ENCODE measurements at places on chromosomes 7 and 10.
A peak's percentile ranks its signal among the peaks of the same experiment; 100 is the strongest.

DNA sequence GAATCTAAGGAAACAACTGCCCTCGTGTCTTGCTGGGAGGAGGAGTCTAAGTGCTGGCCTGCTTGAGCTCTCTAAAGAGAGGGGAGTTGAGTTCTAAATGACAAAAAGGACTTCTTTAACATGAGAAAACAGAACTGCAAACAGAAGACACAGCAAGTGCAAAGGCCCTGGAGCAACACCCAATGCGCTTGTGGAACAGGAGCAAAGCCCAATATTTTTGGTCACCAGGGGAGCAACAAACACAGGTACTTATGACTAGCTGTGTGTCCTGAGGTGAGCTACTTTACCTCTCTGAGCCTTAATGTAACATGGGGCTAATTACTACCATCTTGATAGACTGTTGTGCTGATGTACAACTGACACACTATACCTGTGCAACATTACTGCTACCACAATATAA is 634.3 kb downstream of the PARD3 start:
- no peak for DNase-seq

- DNase-seq = no peak
These were observed 35.2 kb downstream of the CAMK2B start for GRCh38 chr7:44290252-44290620.

DNA sequence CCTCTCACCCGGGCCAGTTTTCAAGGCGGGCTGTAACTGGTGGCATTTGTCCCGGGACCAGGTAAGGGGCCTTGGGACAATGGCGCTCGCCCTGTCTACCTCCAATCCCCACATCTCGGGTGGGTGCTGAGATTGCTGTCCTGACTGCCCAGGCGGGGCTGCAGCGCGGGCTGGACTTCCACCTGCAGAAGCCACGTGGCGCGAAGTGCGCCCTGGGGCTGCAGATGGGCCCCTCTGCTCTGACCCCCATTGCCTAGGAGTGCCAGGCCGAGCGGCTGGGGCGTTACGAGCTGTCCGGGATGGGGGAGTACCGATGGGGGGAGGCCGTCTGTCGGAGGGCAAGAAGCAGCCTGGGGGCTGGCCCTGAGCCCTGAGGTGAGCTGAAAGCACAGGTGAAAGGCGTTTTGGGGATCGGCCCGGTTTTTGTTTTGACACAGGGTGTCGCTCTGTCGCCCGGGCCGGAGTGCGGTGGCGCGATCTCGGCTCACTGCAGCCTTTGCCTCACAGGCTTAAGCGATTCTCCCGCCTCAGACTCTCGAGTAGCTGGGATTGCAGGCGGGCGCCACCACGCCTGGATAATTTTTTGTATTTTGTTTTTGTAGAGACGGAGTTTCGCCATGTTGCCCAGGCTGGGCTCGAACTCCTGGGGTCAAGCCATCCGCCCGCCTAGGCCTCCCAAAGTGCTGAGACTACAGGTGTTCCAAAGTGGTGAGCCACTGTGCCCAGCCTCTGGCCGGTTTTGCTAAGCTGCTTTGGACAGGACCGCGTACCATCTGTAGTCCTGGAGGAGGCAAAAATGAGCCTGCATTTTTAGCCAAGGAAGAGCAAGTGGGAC is at the start of gene SFXN2:
Gene SFXN2, plus strand, starts transcription at position 16 of the 835 bp plus-strand sequence. CDS start 12,001 bp downstream, outside the sequence.
- DNase-seq = no peak

GRCh38 chr10:77820349-77820748 is 106.2 kb downstream of the DLG5 start:
- DNase-seq = no peak

DNA sequence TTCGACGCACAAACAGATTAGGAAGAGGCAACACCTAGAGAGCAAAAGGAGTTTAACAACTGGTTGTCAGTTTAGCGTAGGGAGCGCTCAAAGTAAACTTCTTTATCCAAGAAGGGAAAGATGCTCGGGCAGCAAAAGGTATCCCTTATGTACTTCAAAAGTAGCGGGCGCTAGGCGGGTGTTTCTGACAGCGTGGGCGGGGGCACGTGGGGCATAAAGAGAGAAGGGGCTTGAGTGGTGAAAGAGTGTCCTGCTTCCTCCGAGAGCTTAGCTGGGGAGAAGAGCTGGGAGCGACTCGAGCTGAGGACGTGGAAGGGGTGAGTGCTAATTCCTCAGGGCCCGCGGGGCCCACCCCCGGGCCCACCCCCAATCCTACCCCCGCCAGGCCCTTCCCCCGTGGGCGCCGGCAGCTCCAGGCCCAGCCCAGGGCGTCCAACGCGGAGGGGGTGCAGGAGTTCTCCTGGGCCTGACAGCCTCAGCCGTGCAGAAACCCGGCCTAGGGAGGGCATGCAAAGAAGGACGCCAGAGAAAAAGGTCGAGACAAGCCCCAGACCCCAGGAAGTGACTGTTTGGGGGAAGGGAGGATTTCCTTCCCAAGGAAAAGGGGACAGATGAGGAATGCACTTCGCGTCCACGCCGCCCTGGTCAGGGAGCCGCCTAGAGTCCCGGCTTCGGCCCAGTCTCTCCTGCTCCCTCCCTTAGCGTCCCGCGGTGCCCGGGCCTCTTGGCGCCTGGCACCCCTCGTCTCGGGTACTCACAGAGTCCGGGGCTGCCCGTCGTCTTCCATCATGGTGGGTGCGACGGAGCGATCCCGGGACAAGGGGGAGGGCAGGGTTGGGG is 868 bp downstream of the TIAL1 start:
- no peak for DNase-seq

- no peak for DNase-seq
These were observed 34.8 kb downstream of the NEUROG3 start for GRCh38 chr10:69538461-69538860.

DNA sequence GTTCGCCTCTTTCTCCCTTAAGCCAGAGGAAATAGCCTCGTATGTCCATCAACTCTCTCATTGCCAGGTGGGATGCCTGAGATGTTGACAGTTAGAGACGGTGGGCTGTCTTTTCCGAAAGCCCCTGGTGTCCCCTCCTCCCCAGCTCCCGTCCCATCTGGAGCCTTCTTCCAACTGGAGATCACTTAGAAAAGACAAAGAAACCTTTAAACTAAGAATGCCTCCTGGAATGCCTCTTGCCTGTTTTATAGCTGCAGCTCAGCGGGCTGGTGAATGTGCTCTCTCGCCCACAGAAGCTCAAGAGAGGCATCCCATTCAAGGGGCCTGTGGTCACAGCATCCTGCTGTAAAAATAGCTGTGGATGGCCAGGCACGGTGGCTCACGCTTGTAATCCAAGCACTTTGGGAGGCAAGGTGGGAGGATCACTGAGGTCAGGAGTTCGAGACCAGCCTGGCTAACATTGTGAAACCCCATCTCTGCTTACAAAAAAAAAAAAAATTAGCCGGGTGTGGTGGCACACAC is 5.2 kb upstream of the MYL10 start:
- DNase-seq = no peak

DNA sequence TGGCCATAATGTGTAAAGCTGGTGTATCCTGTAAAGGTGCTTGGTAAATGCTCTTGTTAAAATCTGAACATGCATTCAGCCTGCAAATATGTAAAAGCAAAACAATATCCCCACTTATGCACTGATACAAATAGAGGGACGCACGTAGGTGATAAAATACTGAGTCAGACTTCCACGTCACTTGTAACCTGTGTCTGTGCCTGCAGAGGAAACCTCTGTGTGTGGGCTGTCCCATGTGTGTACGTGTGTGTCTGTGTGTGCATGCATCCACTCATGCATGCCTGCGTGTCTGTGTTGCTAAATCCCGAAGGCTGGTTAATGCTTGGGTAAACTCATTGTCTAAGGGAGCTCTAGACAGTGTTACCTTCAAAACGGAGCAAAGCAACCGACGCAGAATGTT is 68.9 kb downstream of the KLF6 start:
- no peak for DNase-seq

DNA sequence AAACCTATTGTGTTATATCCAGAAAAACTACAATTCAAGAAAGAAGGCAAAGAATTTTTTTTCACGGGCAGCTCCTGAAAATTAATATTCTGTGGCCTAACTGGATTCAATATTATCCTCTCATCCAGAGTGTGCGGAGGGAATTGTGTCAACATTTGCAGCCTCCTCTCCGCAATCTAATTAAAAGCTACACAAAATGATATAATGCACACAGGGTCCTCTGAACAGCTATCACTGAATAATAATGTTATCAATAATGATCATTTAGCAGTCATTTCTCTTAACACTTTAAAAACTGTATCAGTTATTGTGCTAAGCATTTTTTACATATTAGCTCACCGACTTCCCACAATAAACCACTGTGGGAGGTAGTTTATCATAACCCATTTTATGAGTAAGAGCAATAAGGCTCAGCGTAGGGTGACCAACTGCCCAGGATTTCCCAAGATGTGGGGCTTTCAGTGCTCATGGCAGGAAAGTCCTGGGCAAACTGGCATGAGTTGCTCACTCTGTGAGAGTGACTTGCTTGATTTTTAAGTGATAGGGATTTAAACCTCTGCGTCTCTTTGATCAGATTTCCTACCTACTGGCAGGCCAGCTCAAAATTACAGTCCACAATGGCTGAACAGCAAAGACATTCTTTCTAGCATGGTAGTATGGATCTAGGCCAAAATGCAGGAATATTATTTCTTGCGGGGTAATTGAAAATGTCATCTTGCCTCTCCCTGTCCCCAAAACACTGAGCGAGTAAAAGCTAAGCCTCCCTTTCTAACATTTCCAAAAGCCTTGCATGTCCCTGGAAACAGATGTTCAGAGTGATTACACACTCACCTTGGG is 65.7 kb downstream of the AOAH start:
- peak; percentile 13 for DNase-seq

DNA sequence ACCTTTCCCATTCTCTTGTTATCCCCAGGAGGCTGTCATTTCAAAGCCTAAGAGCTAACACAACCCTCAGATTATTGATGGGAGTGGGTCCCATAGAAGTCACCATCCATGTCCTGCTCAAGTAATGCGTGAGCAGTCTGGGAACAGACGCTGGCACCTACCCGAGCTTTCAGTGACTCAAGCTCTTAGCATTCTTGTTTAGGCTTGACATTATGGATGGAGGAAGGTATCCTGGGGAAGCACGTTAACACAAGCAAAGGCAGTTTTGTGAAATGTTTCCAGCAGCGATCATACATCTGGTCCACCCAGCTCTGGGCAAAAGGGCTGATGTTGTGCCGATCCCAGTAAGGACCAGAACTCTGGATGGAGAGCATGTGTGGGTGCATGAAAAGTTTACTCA is 30.0 kb upstream of the AUTS2 start:
- DNase-seq = no peak

DNA sequence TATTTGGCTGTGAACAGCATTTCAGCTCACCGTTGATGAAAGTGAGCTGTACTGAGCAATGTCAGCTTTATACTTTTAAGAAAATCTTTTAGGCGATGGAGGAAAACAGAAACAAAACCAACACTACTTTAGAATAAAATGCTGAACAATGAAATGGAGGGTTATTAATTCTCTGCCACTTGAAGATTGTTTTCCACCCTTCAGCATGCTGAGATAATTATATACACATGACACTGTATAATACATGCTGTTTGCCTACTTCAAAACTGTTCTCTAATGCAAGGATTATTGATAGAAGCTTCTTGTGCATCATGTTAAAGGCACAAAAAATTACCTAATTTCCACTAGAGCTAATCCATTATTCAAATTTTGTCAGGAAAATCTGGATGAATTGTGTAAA is 66.8 kb downstream of the CACNA2D1 start:
- DNase-seq = no peak

- DNase-seq = peak; percentile 42
These were observed 92.4 kb downstream of the KIF20B start for GRCh38 chr10:89793649-89794254.

GRCh38 chr7:99897322-99898022 is 20.6 kb upstream of the OR2AE1 start:
- DNase-seq = no peak

DNA sequence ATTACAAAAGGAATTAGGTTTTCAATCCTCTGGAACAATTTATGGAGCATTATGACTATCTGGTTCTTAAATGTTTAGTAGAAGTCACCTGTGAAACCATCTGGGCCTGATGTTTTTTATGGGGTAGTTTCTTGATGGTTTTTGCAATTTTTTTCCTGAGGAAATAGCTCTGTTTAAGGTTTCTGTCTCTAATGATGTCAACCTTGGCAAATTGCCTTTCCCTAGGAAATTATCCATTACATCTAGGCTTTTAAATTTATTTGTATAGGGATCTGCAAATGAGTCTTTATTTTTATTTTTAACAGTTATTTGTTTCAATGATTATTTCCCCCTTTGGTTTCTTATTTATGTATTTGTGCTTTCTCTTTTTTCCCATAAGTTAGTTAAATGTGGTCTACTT is 222.8 kb downstream of the GALNT17 start:
- no peak for DNase-seq

GRCh38 chr7:73844848-73845460 is 2.6 kb upstream of the METTL27 start:
- DNase-seq = peak; percentile 49

- no peak for DNase-seq
These were observed 228.4 kb upstream of the DGKB start for GRCh38 chr7:15130666-15131541.

- DNase-seq = no peak
These were observed at the start of gene ALOX5 for GRCh38 chr10:45373576-45374349. TSS of gene ALOX5 (plus strand) at chr10:45374216. CDS start at chr10:45374280, 64 bp downstream.

DNA sequence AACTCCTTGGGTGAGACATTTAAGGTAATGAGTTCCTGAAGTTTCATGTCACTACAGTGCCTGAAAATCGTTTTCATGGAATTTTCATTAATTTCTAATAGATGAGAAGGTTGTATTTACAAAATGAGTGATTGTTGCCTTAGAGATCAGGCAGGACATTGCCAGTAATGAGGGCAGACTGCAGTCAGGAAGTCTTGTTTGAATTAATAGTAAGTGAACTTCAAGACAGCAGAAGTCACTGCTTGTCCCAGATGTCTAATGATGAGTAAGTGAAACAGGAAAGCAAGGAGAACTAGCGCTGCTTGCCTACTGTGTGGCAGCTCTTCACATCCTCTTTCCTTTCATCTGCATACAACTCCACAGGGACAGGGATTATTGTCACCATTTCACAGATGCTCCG is 237.4 kb downstream of the BAMBI start:
- DNase-seq = no peak

- DNase-seq = no peak
These were observed 46.1 kb downstream of the CAMK2B start for GRCh38 chr7:44279286-44279685.

DNA sequence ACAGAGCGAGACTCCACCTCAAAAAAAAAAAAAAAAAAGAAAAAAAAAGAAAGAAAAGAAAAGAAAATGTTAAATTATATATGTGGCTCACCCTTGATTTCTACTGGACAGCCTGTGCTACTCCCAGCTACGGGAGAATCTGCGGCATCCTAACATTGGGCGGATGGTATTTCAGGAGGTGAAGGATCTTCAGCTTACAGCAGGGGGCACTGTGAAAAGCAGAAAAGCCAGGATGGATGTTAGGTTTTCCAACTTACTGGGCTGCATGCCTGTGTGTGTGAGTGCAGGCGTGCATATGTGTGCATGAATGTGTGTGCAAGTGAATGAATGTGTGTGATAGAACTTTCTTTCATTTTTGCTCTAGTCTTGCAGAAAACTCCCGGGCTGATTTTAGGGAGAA is 1066.5 kb downstream of the TYW1 start:
- DNase-seq = no peak

DNA sequence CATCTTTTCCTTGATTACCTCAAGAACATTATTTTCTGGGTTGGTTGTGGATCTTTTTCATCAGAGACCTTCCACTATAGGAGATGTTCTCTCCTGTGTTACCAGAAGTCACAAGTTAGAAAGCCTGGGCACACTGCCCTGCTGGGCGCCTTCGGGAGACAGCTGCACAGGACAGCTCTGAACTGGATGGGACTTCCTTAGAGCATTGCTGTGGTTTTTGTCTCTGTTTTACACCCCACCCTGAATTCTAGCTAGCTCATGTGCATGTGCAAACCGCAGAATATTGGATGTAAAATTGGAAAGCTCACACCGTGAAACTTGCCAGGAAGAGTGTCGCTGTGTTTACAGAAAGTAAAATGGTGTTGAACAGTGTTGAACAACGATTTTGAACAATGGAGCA is 54.4 kb upstream of the SEC61G start:
- DNase-seq = no peak

Measured in amniotic stem cell (primary cell).